ENCODE measurements at places on chromosomes 1 and 21. TPM values are rescaled to one million over a fixed set of nuclear protein-coding genes. Genes with fewer than 3 reads are reported as not detected.
A peak's percentile ranks its signal among the peaks of the same experiment; 100 is the strongest.

GRCh38 chr21:45539046-45539795 lies 3.0 kb downstream of the SLC19A1 start:
- DNase-seq = no peak

- DNase-seq = no peak
Observed at GRCh38 chr1:230926182-230926581, 52.5 kb downstream of the TTC13 start.

DNA sequence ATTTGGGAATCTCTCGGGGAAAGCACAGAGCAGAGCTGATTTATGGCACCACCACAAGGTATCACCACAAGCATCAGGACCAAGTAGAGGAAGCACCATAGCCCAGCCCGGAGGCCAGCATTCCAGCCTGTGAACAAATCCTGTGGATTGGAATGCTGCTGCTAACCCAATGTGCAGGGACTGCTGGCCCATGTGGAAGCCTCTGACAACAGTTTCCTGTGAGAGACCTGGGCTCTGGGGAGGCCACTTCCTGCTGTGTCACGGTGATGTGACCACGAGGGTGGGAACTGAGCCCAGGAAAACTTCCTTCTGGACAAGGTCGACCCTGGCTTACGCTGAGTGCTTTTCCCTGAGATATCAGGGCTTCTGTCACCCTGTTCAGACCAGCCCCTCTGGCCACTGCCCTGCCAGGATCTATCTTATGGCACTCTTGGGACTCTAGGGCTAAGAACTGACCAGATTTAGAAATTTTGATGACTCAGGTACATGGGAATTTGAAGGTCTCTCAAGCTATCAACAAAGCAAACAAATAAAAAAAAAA lies 88.3 kb upstream of the NGF start:
- no peak for DNase-seq

DNA sequence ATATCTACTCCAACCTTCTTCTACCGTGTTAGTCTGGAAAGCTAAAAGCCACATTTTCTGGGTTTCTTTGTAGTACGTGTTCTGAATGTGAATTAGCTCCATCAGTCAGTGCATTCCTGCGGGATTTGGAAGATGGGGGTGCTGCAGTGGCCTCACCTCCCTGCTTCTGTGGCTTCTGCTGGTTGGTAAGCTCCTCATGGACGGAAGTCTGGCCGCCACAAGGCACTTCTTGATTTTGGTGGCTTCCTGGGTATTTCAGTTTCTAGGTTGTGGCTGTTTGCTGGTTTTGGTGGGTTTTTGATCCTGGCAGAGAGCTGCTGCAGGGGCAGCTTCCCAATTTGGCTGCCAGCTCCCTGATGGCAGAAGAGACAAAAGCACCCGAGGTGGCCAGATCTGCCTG lies 20.9 kb upstream of the TACSTD2 start:
- no peak for DNase-seq

DNA sequence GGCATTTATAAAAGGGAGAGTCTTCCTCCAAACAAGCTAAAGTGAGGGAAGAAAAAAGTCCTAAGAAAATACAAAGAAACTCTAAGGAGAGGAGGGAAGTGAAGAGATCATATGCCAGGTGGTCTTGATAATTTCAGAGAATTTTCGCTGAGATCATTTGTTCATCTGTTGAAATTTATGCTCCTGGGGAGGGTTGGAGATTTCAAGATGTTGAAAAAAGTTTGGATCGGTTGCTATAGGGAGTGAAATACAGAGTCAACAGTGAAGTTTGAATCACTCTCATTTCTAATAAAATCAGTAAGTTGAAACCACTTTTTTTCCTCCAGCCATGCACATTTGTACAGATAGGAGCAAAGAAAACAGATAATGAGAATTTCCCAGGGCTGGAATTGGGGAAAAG lies 299.1 kb upstream of the ADAMTS5 start:
- DNase-seq = no peak

DNA sequence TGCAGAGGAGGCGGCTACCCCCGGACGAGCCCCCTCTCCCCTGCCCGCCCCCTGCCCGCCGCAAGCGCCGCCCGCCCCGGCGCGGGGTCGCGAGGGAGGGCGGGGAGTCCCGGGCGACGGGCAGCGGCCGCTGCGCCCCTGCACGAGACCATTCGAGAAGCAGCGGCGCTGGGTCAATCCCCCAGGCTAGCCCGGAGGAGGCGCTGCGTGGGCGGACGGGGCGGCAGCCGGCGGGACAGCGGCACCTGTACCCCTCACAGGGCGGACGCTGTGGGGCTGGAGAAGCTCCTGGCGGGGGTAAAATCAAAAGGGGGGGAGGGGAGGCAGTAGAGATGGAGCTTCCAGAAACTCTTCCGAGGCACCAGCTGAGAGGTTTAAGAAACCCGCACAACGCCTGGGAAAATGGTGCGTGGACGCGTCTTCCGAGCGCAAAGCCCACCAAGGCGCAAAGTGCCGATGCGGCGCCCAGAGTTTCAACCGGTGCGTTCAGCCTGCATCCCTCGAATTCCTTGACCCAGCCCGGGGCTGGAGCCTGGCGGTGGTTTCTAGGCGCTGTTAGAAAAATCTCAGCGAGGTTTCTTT lies at the start of gene PLPPR5:
PLPPR5 (minus strand) TSS at position 1 of the 582 bp plus-strand sequence. CDS start 190 bp downstream, outside the sequence.
- DNase-seq = peak; percentile 8

- DNase-seq = no peak
Observed at GRCh38 chr1:119962296-119962968, 66.1 kb upstream of the ADAM30 start.

- no peak for DNase-seq
Observed at GRCh38 chr1:82185084-82185483, 384.4 kb downstream of the ADGRL2 start.

DNA sequence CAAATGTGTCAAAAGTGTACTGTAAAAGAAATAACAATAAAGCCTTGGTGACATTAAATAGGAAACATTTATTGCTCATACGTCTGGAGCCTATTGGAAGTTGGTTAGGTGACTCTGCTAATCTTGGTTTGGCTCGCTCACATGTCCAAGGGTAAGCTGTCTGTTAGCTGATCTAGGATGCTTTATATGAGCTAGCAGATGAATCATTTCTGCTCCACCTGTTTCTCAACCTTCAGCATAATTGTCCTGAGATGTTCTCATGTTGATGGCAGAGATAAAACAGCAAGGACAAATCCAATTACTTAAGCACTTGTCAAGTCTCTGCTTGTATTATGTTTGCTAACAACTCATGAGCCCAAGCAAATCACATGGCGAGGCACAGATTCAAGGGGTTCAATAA lies 56.0 kb upstream of the CD53 start:
- DNase-seq = no peak

DNA sequence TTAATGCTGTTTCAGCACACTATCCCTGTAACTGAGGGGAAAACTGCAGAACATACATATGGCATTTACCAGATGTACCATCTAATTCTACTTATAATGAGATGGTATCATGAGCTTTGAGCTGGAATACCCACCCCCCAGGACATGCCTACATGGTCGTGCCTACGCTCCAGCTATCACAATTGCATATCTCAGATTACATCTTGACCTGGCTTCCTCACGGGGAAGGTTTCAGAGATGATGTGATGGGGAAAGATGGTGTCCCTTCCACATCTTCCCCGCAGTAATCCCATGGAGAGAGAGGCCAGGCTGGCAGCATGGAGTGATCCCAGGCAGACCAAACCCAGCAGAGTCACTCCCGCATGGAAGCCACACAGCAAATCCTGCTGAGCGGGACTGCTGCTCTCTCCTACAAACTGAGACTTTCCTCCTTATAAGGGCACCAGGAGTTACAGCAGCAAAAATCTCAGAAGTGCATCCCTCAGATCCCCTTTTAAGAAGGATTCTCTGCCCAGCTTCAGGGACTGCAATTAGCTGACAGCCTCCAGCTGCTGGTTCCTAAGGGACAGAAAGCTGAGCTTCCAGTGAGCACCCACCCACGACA lies 67.1 kb downstream of the KCNH1 start:
- DNase-seq = no peak

- DNase-seq = no peak
Observed at GRCh38 chr1:90381598-90381997, 335.5 kb downstream of the BARHL2 start.

ARHGEF16 gene
- total RNA-seq = 8.9 TPM

KANK4 gene
- 0.24 TPM for total RNA-seq

VANGL1 gene
- 20.0 TPM for total RNA-seq

CFAP410 gene
- 13.3 TPM for total RNA-seq

SLAMF9 gene
- total RNA-seq = not detected

Data from A673 (cell line).